ENCODE measurements at places on chromosomes 13 and 19.

DNA sequence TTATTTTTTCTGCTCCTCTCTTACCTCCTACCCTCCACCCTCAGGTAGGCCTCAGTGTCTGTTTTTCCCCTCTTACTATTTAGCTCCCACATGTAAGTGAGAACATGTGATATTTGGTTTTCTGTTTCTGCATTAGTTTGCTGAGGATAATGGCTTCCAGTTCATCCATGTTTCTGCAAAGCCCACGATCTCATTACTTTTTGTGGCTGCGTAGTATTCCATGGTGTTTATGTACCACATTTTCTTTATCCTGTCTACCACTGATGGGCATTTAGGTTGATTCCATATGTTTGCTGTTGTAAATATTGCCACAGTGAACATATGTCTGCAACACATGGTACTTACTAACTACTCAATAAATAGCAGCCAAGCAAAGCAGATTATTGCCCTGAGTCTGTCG lies 56.8 kb downstream of the DNAJC15 start:
- no peak for DNase-seq

DNA sequence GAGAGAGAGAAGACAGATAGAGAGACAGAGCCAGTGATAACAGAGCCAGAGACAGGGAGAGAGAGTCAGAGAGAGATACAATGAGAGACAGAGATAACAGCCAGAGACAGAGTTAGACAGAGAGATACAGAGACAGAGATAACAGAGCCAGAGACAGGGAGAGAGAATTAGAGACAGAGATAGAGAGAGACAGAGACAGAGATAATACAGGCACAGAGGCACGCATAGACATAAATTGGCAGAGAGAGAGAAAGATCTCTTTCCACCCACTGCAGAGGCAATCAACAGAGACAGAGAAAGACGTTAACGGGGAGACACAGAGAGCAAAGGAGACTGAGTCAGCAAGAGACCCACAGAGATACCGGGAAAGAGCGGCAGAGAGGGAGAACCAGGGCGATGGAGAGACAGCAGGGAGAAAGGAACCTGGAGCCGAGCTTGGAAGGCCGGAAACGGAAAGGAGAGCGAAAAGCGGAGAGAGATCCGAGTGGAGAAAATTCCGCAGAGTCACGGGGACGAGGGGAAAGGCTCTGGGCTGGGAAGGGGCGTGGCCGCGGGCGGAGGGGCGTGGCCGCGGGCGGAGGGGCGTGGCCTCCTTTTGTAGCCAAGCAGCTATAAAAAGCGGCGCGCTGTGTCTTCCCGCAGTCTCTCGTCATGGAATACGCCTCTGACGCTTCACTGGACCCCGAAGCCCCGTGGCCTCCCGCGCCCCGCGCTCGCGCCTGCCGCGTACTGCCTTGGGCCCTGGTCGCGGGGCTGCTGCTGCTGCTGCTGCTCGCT lies at the start of gene TNFSF9:
TSS of gene TNFSF9 (plus strand) at position 641 of the 777 bp plus-strand sequence. CDS start at position 652, 11 bp downstream.
- DNase-seq = no peak

DNA sequence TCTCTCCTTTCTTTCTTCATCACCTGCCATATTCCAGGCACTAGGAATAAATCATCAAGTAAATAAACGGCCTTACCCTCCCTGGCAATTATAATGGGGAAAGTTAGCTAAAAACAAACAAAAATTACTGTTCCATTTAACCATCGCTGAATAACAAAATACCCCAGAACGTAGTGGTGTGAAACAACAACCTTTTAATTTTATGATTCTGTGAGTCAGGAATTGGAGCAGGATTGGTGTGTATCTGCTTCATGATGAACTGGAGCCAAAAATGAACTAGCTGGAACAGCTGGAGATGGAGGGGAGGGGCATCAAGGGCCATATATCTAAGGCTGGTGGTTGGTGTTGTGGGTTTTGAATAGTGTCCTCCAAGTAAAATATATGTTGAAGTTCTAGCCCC lies 3.7 kb upstream of the CADM4 start:
- DNase-seq = no peak

DNA sequence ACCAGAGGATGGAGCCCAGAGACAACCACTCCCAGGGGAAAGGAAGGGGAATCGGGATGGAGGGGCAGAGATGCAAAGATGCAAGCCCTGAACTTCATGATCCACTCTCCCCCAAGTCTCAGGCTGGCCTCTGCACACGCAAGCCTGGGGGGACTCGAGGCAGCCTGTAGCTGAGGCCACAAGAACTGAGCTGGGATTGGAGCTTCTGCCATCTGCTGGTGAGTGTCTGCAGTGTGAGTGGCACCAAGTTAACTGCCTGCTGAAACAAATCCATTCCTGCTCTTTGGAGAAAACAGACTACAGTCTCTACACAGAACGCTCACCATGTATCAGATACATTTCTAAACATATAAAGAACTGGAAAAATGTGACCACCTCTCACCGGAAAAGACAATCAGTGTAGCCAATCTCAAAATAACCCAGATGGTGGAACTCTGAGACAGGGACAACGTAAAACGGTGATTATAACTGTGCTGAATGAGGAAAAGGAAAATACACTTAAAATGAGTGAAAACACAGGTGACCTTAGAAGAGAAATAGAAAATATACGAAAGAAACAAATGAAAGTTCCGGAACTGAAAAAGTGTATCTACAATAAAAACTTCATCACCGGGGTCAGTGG lies 62.1 kb downstream of the KLF2 start:
- DNase-seq = no peak

- no peak for DNase-seq
Observed at GRCh38 chr19:24040621-24041020, 46.4 kb upstream of the ZNF254 start.

GRCh38 chr13:53338760-53339159 lies 310.1 kb downstream of the OLFM4 start:
- no peak for DNase-seq

DNA sequence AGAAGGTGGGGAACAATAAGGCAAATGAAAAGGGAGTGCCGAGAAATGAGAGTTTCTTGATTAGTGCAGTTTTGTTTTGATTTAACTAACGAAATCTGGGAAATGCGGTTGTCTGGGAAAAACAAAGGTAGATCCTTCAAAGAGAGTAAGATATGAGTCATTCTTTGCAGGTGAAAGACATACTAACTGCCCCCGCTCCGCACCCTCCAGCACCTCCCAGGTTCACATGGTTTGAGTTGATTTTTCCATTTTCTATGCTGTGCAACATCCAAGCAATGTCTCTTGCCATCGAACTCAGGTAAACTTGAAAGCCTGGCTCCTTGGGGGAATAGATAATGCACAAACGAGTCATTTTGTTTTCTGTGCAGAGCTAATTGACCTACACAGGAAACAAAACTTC lies 84.1 kb upstream of the KLF12 start:
- no peak for DNase-seq

DNA sequence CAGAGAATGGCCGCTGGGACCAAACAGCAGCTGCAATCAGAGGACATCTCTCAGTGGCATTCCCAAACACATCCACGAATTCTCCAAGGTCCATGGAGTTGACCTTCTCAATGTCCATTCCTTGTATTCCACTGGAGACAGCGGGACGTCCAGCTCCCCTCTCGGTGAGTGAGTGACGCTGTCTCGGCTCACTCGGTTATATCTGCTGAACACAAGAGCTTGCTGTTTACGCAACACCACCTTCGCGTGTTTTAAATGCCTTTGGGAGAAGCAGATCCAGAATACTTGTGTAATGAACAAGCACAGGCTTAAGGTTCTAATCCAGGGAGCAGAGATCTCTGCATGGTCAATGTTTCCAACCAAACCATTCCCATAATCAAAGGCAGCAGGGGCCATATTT lies at the start of gene URAD:
TSS of gene URAD (minus strand) at position 174 of the 400 bp plus-strand sequence. CDS start at position 118, 56 bp downstream.
- DNase-seq = no peak

GRCh38 chr19:42420055-42420544 lies 7.1 kb downstream of the LIPE start:
- no peak for DNase-seq

GRCh38 chr13:20342311-20342710 lies 110.2 kb upstream of the GJB6 start:
- DNase-seq = no peak

DNA sequence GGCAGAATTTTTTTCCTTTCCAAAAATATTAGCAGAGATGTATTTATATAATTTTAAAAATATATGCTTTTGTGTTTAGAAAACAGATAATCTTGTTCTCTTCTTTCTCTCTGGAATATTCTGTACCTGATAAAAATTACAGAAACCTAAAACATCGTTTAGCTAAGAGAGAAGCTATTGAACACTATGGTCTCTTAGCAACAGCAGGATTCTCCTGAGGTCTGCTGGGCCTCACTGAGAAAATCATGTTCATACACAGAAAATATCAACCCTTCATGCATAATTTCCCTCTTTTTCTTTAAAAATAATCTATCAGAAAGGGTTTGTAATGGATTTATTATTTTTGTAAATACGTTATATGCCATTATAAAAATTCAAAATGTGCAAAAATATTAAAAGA lies 242.2 kb downstream of the DCLK1 start:
- DNase-seq = no peak

DNA sequence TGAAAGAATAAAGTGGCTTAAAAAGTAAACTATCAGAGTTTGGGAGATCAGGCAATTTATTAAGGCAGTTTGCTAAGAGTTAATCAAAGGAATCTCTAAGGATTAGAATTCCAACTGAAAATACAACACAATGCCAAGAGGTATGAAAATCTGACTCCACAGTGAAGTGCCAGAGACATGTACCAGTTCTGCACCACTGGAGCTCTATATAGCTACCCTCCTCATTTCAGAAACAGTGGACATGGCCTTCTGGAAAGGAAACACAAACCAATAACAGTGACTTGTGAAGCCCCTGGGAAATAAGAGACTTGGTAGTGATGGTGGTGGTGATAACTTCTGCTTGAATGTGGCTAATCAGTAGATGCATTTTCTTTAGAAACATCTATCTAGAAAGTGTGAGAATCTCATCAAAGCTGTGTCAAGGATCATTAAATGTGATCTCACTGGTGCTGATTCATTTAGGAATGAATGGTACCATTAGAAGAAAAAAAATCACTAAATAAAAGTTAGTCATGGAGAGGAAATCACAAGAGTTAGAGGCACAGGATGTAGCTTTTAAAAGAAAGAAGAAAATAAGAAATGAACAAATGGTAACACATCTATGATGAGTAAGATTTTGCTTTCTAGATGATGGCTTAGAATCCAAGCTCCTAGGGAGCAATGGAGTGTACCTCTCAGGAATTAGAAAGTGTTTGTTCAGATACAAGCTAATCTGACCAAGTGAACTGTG lies 20.1 kb upstream of the N4BP2L1 start:
- no peak for DNase-seq

DNA sequence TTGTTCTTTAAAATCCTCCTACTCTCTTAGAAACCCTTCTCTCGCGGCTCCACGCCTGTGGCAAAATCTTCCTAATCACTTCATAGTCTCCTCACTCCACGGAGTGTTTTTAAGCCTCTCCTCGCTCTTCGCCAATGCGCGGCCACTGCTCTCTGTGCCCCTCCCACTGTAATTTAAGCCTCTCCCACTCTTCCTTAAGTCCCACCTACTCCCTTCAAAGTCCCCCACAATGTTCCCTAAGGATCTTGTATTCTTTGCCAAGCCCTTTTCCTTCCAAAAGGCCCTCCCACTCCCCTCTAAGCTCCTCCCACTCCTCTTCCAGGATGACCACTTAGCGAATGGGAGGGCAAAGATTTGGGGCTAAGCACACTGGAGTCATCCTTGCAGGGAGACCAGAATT lies 1.3 kb downstream of the FIZ1 start:
- no peak for DNase-seq

DNA sequence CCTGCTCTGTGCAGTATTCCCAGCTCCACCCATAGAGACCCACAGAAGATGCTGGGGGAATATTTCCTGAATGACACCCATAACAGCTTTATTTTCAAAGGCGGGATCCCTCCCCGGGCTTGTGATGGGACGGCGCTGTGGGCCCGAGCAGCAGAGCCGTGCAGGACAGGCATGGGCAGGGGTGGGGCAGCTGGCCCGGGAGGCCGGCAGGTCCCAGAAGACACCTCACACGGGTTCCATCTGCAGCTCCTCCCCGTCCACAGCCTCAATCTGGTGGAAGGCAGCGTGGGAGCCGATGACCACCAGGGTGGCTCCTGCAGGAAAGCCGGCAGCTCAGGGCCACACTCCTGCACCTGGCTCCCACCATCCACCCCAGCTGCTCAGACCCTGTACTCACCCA lies 2.5 kb downstream of the RABAC1 start:
- no peak for DNase-seq

DNA sequence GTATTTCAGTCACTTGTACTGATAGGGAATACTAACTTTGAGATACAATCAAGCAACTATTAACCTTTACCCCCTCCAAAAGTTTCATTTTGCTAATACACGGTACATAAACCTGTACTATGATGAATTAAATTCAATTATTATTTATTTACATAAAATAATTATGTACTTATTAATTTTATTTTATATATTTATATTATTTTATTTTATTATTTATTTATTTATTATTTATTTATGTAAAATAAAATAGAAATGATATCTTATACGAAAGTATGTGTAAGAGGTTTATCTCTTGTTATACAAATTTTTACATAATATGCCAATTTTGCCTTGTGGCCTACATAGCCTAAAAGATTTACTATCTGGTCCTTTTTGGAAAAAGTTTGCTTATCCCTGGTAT lies 564.3 kb downstream of the SLITRK5 start:
- DNase-seq = no peak

DNA sequence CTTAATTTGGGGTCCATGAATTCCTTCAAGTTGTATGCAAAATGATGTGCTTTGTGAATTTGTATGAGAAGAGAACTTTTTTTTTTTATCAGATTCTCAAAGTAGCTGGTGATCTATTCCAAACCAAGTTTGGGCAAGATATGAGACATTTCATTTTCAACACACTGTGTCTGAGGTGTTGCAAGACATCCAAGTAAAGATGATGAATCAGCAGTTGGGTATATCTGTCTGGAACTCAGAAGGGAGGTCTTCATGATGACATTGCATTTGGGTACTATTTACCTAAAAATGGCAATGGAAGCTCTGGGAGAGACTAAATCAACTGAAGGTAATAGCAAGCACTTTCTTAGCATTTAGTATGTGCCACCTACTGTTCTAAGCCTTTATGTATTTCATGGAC lies 2.8 kb downstream of the FAM124A start:
- DNase-seq = no peak

- DNase-seq = no peak
Observed at GRCh38 chr19:33047422-33047821, 17.3 kb downstream of the RHPN2 start.

GRCh38 chr19:35138305-35138892 lies at the start of gene FXYD1:
FXYD1 (plus strand) TSS chr19:35138824; CDS start chr19:35140080, 1,256 bp downstream.
- no peak for DNase-seq
